ENCODE measurements at places on chromosomes 7 and 10.

GRCh38 chr10:123241391-123242141 is 87.4 kb downstream of the BUB3 start:
- DNase-seq, result peak; percentile 83

GRCh38 chr7:91353848-91354247 is 89.6 kb downstream of the FZD1 start:
- DNase-seq, result no peak

DNA sequence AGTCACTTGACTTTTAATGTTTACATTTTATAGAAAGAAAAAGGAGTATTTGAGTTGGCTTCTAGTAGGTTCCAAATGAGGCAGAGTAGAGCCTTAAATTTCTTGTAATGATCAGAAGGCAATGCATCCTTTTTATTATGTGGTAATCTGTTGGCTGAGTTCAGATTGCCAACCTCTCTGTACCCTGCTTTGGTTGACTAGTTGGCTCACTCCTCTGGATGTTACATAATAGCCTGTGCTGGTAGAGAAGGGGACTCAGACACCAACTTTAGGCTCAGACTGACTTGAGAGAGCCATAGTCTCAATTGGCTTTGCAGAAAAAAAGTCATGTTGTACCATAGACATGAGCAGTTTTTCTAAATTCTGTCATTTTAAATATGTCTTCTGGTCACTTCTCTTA is 46.8 kb upstream of the GLCCI1 start:
- DNase-seq, result no peak

GRCh38 chr10:32163762-32164148 is 107.5 kb upstream of the KIF5B start:
- no peak for DNase-seq

- DNase-seq, result no peak
Measured at GRCh38 chr7:20954711-20955619, 168.3 kb upstream of the SP8 start.

DNA sequence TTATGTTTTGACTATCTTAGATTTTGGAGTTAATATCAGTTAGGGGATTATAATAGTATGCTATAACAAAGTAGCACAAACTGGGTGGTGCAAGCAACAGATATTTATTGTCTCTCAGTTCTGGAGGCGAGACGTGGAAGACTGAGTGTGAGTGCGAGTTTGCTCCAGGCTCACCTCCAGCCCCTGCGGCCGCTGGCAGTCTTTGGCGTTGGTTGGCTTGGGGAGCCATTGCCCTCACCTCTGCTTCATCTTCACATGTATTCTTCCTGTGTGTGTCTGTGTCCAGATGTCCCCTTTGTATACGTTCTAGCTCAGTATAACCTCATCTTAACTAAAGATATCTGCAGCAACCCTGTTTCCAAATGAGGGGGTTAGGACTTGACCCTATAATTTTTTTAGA is 343.9 kb upstream of the COBL start:
- DNase-seq, result no peak
